ENCODE measurements at places on chromosomes 11 and 22. TPM values are rescaled to one million over a fixed set of nuclear protein-coding genes. Genes with fewer than 3 reads are reported as not detected.

- H3K27ac ChIP-seq: peak overlapping the region; percentile 82
- H3K36me3 ChIP-seq: peaks cover 6% of the 10 kb centered on the region
- no peaks in the 10 kb centered on the region for H3K27me3 ChIP-seq
Observed at GRCh38 chr11:107457205-107457557, 444 bp downstream of the CWF19L2 start.

GRCh38 chr11:927871-928270 lies 2.2 kb downstream of the AP2A2 start:
- H3K27me3 ChIP-seq: no peaks in the 10 kb centered on the region
- no peak for DNase-seq
- no peaks in the 10 kb centered on the region for H3K36me3 ChIP-seq
- no peak overlapping the region for H3K27ac ChIP-seq
- no peaks in the 10 kb centered on the region for H3K4me1 ChIP-seq

DNA sequence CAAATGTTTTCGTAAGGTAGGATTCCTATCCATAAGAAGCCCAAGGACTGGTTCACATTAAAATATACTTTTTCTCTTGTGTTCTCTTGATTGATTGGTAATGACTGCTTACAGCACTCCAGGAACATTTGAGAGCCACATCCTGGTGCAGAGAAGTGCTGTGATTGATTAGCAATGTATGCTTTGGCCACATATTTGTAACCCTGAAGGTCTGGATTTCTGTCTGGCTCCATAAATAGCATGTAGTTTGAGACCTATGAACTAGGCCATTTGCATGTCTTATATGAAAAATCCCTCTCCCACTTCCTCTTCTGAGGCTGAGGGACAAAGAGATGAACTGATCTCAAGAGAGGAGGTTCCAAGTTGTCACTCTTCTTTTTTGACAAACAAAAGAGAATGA lies 49.3 kb upstream of the CD44 start:
- no peaks in the 10 kb centered on the region for H3K27me3 ChIP-seq
- no peak for DNase-seq
- H3K4me3 ChIP-seq: no peak overlapping the region
- H3K4me1 ChIP-seq: peaks cover 5% of the 10 kb centered on the region
- H3K36me3 ChIP-seq: no peaks in the 10 kb centered on the region
- H3K27ac ChIP-seq: no peak overlapping the region

- H3K4me3 ChIP-seq: no peak overlapping the region
- H3K27ac ChIP-seq: no peak overlapping the region
- H3K27me3 ChIP-seq: no peaks in the 10 kb centered on the region
Observed at GRCh38 chr22:19514831-19515565, 9.2 kb downstream of the CLDN5 start.

DNA sequence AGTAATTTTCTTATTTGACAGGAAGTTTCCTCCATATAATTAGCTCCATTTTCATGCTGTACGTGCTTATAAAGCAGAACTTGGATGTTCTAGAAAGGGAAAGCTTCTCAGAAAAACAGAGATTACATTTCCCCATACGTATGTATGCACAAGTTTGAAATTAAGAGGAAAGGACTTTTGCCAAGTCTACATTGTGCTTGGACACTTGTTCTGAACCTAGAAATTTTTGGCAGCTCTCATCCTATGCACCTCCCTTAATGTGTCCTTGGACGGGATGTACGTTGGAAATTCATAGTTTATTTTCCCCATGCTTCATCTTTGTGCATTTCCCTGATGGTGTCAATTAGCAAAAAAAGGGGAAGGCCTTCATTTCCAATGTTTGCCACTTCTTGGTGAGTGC lies 322.7 kb downstream of the BLID start:
- H3K27me3 ChIP-seq: no peaks in the 10 kb centered on the region
- H3K4me1 ChIP-seq: no peaks in the 10 kb centered on the region
- no peak for DNase-seq
- no peak overlapping the region for H3K27ac ChIP-seq
- H3K4me3 ChIP-seq: no peak overlapping the region

GRCh38 chr22:30426388-30427353 lies 1.1 kb downstream of the MTFP1 start:
- peak; percentile 83 for DNase-seq
- H3K27me3 ChIP-seq: no peaks in the 10 kb centered on the region
- peaks cover 8% of the 10 kb centered on the region for H3K4me1 ChIP-seq
- H3K4me3 ChIP-seq: peak overlapping the region; percentile 76
- H3K27ac ChIP-seq: peak overlapping the region; percentile 80

DNA sequence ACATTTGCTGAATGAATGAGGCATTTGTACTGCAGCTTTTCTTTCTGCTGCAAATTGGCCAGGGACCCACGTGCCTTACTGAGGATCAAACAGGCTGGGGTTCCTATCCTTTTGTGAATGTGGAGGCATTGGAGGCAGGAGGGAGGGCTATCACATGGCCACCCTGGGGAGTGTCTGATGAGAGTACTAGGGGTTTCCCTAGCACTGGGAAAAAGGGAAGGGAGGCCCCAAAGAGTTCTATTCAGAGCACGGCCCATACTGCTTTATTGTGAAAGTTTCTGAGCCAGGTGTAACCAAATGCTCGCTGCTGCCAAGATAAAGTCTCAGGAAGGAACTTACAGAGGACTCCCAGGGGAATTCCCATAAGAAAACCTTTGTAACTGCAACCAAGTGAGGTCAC lies 78.4 kb upstream of the ANO1 start:
- H3K36me3 ChIP-seq: no peaks in the 10 kb centered on the region
- no peak for DNase-seq
- no peaks in the 10 kb centered on the region for H3K4me1 ChIP-seq
- H3K4me3 ChIP-seq: no peak overlapping the region
- H3K27me3 ChIP-seq: no peaks in the 10 kb centered on the region
- peak overlapping the region; percentile 55 for H3K27ac ChIP-seq

- H3K4me1 ChIP-seq: no peaks in the 10 kb centered on the region
- H3K27me3 ChIP-seq: no peaks in the 10 kb centered on the region
- DNase-seq: no peak
- no peak overlapping the region for H3K27ac ChIP-seq
- no peaks in the 10 kb centered on the region for H3K36me3 ChIP-seq
Observed at GRCh38 chr11:19306179-19306944, 65.6 kb upstream of the E2F8 start.

DNA sequence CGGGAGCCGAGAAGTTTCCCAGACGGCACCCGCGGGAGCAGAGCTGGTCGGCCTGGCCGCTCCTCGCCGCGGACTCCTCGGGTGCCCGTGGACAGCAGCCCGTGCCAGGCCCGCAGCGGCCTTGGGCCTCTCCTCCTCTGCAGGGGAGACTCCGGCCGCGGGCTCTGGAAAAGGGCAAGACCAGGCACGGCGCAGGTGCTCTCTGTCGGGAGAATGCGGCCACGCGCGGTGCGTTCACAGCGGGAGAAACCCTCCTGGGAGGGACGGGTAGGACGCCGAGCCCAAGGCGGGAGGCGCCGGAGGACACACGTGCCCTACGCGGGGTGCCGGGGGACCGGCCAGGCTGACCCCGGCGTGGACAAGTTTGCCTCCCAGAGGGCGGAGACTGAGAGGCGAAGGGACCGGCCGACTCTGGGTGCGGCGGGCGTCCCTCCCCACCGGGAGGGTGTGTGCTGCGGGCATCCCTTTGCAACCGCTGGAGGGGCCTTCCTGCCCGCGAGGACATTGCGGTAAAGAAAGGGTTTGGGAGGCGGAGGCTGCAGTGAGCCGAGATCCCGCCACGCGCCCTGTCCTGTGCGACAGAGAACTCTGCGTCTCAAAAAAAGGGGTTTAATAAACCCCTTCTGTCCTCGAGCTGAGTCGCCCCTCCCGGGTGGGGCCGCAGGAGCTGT lies 2.3 kb downstream of the IFITM1 start:
- no peaks in the 10 kb centered on the region for H3K36me3 ChIP-seq
- DNase-seq: no peak
- H3K27ac ChIP-seq: peak overlapping the region; percentile 93
- peaks cover 20% of the 10 kb centered on the region for H3K4me1 ChIP-seq
- H3K4me3 ChIP-seq: peak overlapping the region; percentile 60
- no peaks in the 10 kb centered on the region for H3K27me3 ChIP-seq

GRCh38 chr22:19181786-19182471 lies 3.4 kb upstream of the SLC25A1 start:
- H3K27ac ChIP-seq: no peak overlapping the region
- no peaks in the 10 kb centered on the region for H3K27me3 ChIP-seq
- no peaks in the 10 kb centered on the region for H3K36me3 ChIP-seq
- no peak overlapping the region for H3K4me3 ChIP-seq
- DNase-seq: no peak

DNA sequence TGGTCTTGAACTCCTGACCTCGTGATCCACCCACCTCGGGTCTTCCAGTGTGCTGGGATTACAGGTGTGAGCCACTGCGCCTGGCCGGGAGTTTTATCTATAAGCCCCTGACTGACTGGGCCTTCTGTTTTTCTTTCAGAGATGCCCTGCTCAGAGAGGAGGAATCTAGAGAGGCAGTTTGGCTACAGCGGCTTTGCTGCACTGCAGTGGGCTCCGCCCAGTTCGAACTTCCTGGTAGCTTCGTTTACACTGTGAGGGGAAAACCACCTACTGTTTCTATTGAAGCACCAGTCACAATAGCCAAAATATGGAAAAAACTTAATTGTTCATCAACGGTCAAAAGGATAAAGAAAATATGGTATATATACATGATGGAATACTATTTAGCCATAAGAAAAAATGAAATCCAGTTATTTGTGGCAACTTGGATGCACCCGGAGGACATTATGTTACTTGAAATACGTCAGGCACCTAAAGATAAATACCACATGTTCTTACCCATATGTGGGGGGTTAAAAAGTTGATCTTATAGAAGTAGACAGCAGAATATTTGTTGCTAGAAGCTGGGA lies 31.9 kb upstream of the FAM181B start:
- no peaks in the 10 kb centered on the region for H3K36me3 ChIP-seq
- no peak overlapping the region for H3K4me3 ChIP-seq
- no peak for DNase-seq
- no peaks in the 10 kb centered on the region for H3K27me3 ChIP-seq
- H3K27ac ChIP-seq: no peak overlapping the region

GRCh38 chr22:19928207-19928606 lies 13.4 kb upstream of the COMT start:
- H3K4me1 ChIP-seq: no peaks in the 10 kb centered on the region
- no peaks in the 10 kb centered on the region for H3K27me3 ChIP-seq
- H3K4me3 ChIP-seq: no peak overlapping the region
- H3K27ac ChIP-seq: no peak overlapping the region
- no peak for DNase-seq

GRCh38 chr11:109734566-109734965 lies 312.6 kb downstream of the C11orf87 start:
- H3K36me3 ChIP-seq: no peaks in the 10 kb centered on the region
- no peaks in the 10 kb centered on the region for H3K4me1 ChIP-seq
- H3K27ac ChIP-seq: no peak overlapping the region

- H3K27me3 ChIP-seq: no peaks in the 10 kb centered on the region
- no peak overlapping the region for H3K4me3 ChIP-seq
- no peaks in the 10 kb centered on the region for H3K4me1 ChIP-seq
- no peak for DNase-seq
Observed at GRCh38 chr11:61726775-61727174, 25.7 kb upstream of the MYRF start.

DNA sequence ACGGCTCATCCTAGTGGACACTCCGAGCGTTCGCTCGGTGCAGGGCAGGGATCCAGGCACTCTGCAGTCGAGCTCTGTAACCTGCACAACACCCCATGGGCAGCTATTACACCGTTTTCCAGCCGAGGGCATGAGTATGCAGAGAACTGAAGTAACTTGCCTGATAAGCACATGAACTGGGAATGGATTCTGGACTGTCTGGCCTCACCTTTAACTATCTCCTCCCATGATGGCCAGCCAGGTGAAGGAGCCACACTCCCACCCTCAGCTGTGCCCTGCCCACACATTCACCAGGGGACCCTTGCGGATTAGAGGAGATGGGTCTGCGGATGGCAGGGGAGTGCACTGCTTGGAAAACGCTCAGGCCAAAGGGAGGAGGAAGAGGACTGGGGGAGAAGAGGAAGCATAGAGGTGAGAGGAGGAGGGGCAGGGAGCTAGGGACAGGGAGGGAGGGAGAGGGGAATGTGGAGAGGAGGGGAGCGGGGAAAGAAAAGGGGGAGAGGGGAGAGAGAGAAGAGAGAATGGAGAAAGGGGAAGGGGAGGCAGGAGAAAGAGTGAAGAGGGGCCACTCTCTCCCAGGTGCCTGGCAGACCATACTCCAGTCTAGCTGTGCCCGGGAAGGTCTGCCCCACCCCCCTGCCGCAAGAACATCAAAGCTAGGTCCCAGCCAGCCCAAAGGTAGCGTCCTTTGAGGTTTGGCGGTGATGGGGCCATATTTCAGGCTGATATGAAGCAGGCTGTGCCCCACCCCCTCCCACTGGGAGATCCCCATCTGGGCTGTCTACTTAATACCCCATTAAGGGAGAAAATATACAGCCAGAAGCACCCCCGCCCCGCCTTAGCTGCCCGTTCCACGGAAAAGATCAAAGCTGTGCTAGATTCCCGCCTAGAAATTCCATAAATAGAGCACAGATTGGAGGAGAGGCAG lies 33.2 kb upstream of the TCF20 start:
- no peaks in the 10 kb centered on the region for H3K27me3 ChIP-seq
- no peak overlapping the region for H3K4me3 ChIP-seq
- no peak for DNase-seq
- H3K36me3 ChIP-seq: no peaks in the 10 kb centered on the region

TRIM49 gene
- total RNA-seq: not detected

SCGB1D2 gene
- total RNA-seq: 485 TPM

ANO1 gene
- 95.0 TPM for total RNA-seq

KCNE3 gene
- 4.7 TPM for total RNA-seq

GALR3 gene
- total RNA-seq: not detected

UCP3 gene
- total RNA-seq: 5.9 TPM
